Glutamatergic neuron (in vitro differentiated cells): ENCODE measurements at places on chromosomes 2 and 18. TPM values are rescaled to one million over a fixed set of nuclear protein-coding genes. Genes with fewer than 3 reads are reported as not detected.

- H3K27ac ChIP-seq = no peak overlapping the region
- peaks cover 11% of the 10 kb centered on the region for H3K4me1 ChIP-seq
- no peaks in the 10 kb centered on the region for H3K27me3 ChIP-seq
Measured at GRCh38 chr2:145305889-145306288, 786.0 kb upstream of the ZEB2 start.

DNA sequence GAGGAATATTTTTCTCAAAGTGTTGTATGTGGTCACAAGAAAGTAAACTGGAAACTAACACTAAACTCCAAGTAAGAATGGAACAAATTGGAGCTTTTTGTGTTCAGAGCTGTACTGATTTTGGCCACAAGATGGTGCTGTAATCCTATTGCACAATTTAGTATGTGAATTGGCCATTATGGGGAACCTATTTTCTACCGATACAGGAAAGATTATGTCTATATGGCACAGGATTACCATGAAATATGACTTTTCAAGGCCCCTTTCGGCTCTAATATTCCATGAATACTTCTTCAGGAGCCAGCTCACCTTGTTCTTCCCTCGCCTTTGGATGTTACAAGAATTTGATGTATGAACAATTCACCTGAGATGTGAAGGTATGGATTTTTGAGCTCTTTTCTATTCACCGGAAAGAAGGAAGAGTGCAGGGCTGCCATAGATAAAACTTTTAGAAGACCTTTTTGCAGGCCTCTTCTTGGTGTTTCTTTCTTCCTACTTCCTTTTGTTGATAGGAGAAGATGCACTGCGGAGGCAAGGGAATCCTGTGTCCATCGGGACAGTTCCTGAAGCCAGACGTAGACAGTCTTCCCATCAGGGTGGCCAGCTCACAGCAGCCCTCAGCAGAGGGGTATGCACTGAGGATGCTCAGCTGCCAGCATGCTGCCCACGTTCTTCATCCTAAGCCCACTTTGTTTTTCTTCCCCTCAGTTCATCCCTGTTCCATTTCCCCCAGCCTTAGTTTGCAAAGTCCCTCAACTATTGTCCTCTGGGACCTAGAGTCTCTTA is 13.3 kb downstream of the MRPL44 start:
- H3K4me1 ChIP-seq = peaks cover 8% of the 10 kb centered on the region
- no peak overlapping the region for H3K4me3 ChIP-seq
- DNase-seq = no peak
- H3K27ac ChIP-seq = no peak overlapping the region
- no peaks in the 10 kb centered on the region for H3K36me3 ChIP-seq

DNA sequence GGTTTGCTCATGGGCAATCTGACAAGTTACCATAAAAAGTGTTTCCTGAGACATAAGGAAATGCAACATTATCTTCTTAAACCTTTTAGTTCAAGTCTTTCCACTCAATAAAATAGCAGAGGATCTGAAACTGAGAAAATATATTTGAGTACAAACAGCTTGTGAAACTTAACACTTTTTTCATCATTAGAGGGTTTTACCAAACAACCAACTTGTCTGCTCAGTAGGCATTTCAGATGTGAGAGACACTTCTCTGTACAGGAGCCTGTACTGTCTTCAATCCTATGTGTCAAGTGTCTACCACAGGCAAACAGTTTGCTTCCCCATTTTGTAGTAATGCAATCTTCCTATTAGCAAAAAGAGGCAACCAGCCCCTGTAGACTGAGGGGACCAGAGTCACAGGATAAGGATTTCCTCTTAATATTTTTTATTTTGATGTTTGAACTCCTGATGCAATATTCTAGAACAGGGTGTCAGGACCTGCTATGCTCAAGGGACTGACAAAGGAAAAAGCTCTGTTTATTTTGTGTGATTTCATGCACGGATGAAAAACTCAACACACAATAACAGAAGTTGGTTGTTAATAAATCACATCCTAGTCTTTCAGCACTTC is 159.1 kb upstream of the LHCGR start:
- no peak overlapping the region for H3K4me3 ChIP-seq
- no peaks in the 10 kb centered on the region for H3K27me3 ChIP-seq
- no peak for DNase-seq

- H3K4me3 ChIP-seq = no peak overlapping the region
- no peaks in the 10 kb centered on the region for H3K27me3 ChIP-seq
- no peak overlapping the region for H3K27ac ChIP-seq
- no peaks in the 10 kb centered on the region for H3K36me3 ChIP-seq
- no peak for DNase-seq
- peaks cover 7% of the 10 kb centered on the region for H3K4me1 ChIP-seq
Measured at GRCh38 chr2:162025121-162025911, 48.7 kb downstream of the DPP4 start.

DNA sequence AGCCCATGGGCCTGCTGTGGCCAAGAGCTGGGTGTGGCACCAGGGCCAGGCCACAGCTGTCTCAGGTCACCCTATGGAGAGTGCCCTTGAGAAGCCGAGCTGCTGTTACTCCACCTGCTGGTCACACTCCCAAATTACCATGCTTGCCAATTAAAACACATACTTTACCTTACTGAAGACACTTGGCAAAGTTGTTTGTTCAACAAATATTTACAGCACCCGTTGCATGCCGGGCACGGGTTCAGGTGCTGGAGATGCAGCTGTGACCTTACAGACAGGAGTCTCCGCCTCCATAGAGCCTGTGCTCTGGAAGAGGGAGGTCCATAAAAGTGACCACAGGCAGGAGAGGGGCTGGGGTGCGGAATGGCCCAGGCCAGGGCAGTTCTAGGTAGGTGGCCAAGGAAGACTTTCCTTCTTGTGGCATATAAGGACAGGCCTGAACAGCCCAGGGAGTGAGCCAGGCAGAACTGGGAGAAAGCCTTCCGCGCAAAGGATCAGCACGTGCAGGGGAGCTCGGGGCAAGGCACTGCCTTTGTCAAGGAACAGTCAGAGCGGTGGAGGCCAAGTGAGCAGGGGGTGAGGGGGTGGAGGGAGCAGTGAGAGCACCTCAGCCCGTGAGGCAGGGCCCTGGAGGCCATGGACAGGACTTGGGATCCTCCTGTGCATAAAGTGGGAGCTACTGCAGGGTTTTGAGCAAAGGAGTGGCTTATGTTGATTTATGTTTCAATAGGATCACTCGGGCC is 23.6 kb upstream of the RBM44 start:
- H3K4me1 ChIP-seq = no peaks in the 10 kb centered on the region
- peak overlapping the region; percentile 68 for H3K27ac ChIP-seq
- H3K4me3 ChIP-seq = no peak overlapping the region

DNA sequence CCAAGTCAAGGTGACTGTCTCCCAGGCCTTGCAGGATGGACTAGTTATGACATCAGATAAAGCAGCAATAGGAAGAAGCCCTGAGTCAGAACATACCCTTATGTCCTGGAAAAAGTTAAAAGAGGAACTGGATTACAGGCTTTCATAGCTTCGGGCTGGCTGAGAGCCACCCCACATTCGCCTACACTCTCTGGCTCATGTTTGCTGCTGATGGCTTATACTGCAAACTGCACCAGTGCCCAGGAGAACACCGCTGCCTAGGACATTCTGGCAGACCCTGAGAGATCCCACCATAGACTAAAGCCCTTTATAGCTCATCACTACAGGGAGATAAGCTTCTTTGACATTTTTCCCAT is 20.3 kb downstream of the SLC8A1 start:
- peaks cover 3% of the 10 kb centered on the region for H3K27me3 ChIP-seq
- no peaks in the 10 kb centered on the region for H3K36me3 ChIP-seq
- no peak overlapping the region for H3K4me3 ChIP-seq
- no peak for DNase-seq
- no peak overlapping the region for H3K27ac ChIP-seq

DNA sequence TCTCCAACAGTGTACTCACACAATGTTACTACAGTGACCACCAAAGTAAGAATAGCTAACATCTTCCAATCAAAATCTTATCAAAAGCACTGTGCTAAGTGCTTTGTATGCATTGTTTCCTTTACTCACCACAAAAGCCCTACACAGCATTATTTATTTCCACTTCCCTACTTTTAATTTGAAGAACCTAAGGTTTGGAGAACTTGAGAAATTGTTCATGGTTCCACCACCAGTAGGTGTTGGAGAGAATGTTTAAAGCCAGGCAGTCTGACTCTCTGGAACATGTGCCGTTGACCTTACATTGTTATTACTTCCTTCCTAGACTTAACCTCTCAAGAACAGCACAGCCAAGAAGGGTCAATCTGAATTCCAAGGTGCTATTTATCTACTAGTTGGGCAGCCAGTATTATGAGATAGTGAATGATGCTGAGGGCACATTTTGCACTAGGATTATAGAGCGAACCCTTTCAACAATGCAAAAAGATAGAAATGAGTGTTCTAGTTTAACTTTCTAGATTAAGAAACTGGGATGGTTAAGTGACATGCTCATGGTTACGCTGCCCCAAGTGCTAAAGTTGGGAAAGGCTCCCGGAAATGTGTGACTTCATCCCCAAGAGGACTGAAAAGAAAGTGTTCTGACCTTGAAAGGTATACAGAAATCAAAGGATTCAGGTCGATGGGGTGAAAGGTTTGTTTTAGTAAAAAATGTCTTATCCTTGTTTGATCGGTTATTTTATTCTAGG is 55.2 kb upstream of the FAM136A start:
- H3K27ac ChIP-seq = no peak overlapping the region
- H3K27me3 ChIP-seq = peaks cover 5% of the 10 kb centered on the region
- H3K4me3 ChIP-seq = no peak overlapping the region
- H3K4me1 ChIP-seq = peaks cover 5% of the 10 kb centered on the region
- no peaks in the 10 kb centered on the region for H3K36me3 ChIP-seq

DNA sequence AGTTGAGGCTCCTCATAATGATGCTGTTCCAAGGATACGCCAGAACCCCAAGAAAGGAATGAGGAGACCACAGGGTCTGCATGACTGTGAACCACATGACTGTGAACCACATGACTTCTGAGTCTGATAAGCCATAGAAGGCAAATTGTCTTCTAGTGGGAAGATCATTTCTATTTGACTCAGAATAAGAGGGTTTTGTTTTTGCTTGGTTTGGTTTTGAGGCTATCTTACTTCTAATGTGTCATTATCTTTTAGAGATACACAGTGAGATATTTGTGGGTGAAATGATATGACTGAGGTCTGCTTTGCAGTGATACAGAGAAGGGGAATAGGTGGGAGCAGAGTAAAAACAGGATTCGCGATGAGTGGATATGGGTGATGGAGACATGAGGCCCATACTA is 28.9 kb upstream of the BCL2L11 start:
- no peaks in the 10 kb centered on the region for H3K27me3 ChIP-seq
- H3K4me1 ChIP-seq = no peaks in the 10 kb centered on the region
- DNase-seq = no peak
- H3K4me3 ChIP-seq = no peak overlapping the region
- no peak overlapping the region for H3K27ac ChIP-seq

- peaks cover 6% of the 10 kb centered on the region for H3K36me3 ChIP-seq
- no peak overlapping the region for H3K4me3 ChIP-seq
- DNase-seq = no peak
- H3K4me1 ChIP-seq = peaks cover 24% of the 10 kb centered on the region
- no peak overlapping the region for H3K27ac ChIP-seq
- peaks cover 4% of the 10 kb centered on the region for H3K27me3 ChIP-seq
Measured at GRCh38 chr2:98775146-98775986, 44.4 kb upstream of the MGAT4A start.

DNA sequence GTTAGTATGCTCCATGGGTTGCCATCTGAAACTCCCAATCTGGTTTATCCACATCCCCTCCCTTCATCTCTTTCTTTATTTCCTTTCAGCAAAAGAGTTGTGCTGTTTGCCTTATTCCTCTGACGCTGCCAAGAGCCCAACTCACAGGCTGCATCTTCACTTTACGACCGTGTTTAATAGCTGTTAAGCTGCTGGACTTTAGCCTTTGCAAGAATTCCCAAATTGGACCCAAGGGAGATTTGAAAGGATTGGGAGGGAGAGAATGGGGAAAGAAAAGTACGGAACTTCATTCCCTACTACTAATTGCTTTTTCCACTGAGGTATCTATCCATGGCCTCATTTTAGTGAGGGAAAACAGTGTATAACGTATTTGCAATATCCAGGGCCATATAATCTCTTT is 263.4 kb upstream of the MEIS1 start:
- no peak overlapping the region for H3K4me3 ChIP-seq
- H3K27ac ChIP-seq = no peak overlapping the region
- H3K36me3 ChIP-seq = no peaks in the 10 kb centered on the region
- H3K4me1 ChIP-seq = peaks cover 5% of the 10 kb centered on the region

DNA sequence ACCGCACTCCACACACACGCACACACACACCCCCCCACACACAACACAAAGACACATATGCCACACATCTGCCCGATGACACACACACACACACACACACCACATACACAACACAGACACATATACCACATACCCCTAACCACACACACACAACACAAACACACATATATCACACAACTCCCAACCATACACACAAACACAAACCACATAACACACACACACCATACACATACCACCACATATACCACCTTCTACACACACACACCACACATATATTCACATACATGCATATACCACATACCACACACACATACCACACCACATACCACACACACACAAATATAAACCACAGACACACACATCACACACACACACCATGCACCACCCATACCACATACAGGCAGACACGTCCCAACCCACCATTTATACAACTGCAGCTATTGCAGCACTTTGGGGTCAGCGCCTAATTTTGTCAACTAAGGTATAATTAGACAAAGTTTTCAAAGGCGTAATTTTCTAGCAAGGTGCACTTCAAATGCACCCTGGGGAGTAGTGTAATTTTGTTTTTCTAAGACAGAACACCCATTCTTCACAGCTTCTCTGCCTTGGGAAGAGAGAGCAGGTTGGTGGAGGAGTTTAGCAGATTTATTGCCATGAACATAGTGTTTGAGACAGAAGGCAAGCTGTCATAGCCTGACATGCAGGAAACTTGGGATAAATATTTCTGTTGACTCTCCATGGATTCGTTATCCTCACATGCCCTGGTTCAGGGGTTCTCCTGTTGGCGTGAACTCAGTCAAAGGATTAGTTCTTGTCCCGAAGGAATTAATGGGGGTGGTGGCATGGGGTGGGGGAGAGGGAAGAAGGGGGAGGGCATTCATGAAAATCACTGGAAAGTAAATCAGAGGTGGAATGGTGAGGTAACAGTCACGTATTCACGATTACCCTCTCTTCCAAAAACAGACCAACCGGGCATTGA is 416.1 kb downstream of the LPIN1 start:
- H3K36me3 ChIP-seq = no peaks in the 10 kb centered on the region
- H3K4me1 ChIP-seq = peaks cover under 1% of the 10 kb centered on the region
- no peak overlapping the region for H3K4me3 ChIP-seq
- DNase-seq = no peak
- peaks cover 2% of the 10 kb centered on the region for H3K27me3 ChIP-seq

- DNase-seq = no peak
- H3K27me3 ChIP-seq = no peaks in the 10 kb centered on the region
- H3K4me3 ChIP-seq = no peak overlapping the region
- H3K36me3 ChIP-seq = no peaks in the 10 kb centered on the region
- H3K4me1 ChIP-seq = no peaks in the 10 kb centered on the region
- H3K27ac ChIP-seq = no peak overlapping the region
Measured at GRCh38 chr2:40400336-40400953, 51.4 kb downstream of the SLC8A1 start.

- no peak overlapping the region for H3K27ac ChIP-seq
- H3K4me1 ChIP-seq = peaks cover 12% of the 10 kb centered on the region
- no peak overlapping the region for H3K4me3 ChIP-seq
- no peak for DNase-seq
- H3K27me3 ChIP-seq = no peaks in the 10 kb centered on the region
Measured at GRCh38 chr2:165274698-165275097, 35.5 kb downstream of the SCN2A start.

ANKRD30BL gene
- total RNA-seq = 0.29 TPM

ACTG2 gene
- total RNA-seq = not detected

FZD7 gene
- 19.0 TPM for total RNA-seq

COL4A4 gene
- 0.05 TPM for total RNA-seq

UGT1A4 gene
- not detected for total RNA-seq
